ENCODE measurements at places on chromosomes 2 and 18.

DNA sequence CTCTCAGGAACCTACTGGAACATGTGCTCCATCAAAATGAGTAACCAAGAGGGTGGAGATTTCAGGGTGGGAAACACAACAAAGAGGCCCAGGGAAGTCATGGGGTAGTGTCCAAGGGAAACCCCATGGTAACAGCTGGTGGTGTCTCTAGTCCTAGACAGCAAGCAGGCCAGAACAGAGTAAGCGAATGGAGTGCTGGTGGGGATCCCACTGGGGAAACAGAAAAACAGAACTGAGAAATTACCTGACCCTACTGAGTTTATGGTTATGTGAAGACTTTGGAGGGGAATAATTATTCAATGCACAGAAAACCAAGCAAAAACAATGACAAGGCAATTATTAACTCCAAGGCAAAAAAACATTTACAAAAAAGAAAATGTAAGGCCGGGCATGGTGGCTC, 16.9 kb downstream of the ERCC3 start:
- no peak for DNase-seq

DNA sequence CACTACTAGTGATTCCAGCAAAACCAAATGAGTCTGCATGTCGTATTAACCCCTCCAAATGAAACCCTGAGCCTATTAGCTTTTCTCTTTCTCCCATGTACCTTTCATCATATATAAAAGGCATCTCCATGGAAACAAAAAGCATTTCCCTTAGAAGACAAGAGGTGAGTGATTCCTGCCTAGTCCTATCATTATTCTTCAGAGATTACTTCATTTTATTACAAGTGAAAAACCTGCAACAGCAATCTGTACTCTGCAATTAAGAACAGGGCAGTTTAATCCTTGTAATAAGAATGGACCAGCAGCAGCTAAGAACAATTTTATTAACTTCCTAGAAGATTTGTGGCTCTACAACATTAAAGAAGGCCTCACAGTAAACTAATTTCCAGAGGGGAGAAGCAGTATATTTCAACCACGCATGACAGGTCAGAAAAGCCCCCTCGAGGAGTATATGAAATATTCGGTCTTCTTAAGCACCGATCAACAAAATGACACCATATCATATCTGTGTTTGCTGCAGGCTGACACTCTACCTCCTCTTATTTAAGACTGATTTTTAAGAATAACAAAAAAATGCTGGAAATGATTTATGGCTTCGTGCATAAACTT, 132.3 kb upstream of the TFPI start:
- DNase-seq = no peak

GRCh38 chr18:75376004-75376403, 51.5 kb downstream of the SMIM21 start:
- no peak for DNase-seq

DNA sequence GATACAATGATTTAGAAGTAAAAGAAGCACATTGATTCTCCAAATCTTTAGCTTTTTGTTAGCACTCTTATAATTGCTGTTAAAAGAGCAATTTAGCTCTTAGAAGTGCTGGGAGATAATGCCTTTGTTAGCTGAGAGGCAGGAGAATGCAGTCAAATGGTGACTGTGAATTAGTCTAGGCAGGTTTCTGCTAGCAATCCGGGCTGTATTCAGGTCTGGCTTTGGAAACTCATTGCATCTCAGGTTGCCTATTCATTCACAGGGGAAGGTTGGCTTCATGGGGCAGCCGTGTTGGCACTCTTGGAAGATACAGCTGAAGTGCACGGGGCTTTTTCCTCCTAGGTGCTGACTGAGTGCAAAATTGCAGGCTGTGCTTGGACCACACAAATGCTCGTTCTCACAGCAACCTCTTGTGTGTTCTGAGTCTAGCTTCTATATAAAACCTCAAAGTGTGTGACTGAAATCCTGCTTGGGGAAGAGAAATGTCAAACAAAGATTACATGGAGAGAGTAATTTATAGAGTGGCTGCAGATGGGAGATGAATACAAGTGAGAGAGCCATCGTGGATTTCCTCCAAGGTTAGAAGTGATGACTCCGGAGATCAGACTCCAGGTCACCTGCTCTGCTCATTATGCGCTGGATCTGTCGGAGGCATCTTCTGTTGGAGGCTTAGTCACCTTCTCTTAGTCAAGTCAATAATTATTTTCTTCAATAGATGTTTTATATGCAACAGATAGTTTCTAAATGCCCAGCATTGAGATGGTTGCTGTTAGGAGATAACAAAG, 167.8 kb downstream of the PMAIP1 start:
- DNase-seq = no peak

DNA sequence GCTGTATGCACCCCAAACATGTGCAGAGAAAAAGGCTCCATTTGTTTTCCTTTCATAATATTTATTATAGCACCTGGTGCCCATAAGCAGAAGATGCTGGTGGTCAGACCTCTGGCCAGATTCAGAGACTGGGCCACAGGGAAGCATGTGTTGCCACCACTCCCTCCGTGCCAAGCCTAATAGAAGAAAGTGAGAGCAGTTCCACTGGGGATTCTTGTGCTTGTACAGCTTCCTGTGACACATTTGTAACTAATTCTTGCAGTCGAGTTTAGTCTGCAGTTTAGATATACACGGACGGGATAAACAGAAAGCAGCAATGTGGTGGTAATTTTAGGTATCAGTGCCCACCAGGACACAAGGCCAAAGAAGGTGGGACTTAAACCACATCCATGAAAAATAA, 135.4 kb upstream of the PIEZO2 start:
- no peak for DNase-seq

- DNase-seq = no peak
These were observed 7.1 kb upstream of the CERS6 start for GRCh38 chr2:168448980-168449379.

DNA sequence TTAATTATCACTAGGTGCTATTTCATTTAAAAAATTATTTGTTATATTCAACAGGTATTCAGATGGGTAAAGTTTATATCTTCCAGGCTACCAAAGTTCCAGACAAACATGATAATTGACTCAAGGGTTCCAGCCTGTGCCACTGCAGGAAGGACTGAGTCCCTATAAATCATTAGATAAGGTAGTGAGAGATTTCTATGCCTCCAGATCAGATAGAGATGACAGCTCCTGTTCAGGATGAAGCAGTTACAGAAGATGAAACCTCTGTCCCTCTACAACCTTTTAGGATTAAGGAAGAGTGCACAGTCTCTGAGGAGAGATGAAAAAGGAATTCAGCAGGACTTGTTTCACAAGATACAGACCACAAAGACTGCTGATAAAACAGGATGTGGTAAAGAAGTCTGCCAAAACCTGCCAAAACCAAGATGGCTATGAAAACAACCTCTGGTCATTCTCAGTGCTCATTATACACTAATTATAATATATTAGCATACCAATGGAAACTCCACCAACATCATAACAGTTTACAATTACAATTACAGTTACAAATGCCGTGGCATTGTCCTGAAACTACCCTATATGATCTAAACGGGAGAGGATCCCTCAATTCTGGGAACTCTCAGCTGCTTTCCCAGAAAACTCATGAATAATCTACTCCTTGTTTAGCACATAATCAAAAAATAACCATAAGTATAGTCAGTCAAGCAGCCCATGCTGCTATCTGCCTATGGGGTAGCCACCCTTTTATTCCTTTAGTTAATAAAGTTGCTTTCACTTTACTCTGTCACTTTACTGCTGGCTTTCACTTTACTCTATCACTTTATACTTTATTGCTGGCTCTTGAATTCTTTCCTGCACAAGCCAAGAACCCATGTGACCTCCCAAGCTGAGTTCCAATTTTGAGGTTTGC, 288.5 kb downstream of the PDE11A start:
- DNase-seq = no peak

DNA sequence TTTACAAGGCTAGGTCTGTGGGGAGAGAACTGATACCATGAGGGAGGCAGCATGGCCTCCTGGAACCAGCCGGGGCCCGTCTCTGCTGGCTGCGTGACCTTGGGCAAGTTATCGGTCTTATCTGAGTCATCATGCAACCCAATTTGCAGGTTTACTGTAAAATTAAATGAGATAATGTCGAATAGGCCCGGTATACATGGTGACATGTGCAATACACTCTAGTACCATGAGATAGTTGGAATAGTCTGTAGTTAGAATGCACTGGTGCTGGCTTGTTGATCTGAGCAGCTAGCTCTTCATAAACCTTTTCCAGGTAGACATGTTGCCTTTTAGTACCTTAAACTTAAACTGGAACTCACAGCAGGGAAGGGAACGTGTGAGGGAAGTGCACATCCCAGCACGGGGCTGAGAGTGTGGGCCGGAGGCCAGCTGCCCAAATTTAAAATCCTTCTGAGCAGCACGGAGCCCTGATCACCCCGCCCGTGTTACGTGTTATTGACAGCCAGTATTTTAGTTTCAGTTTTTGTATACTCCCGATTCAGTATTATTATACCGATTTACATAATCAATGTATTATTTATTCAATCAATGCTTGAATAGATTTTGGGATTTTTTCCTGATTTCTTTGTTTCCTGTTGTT, 72.4 kb upstream of the HS6ST1 start:
- DNase-seq = no peak

GRCh38 chr2:118764855-118765254, 82.6 kb downstream of the EN1 start:
- DNase-seq = no peak

DNA sequence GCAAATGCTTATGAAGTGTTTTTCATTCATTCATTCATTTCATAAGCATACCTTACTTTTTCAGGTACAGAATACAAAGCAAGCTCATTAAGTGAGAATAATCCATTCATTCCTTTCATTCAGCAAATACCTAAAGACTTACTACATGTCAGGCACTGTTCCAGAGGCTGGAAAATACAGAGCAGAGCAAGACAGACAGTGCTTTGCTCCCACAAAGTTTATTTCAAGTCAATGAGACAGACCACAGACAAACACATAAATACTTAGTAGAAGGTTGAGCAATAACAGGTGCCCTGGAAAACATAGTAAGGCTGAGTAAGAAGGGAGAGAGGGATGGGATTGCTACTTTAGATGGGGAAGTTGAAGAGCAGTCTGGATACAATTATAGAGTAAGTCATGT, 309.8 kb downstream of the C1D start:
- DNase-seq = no peak

DNA sequence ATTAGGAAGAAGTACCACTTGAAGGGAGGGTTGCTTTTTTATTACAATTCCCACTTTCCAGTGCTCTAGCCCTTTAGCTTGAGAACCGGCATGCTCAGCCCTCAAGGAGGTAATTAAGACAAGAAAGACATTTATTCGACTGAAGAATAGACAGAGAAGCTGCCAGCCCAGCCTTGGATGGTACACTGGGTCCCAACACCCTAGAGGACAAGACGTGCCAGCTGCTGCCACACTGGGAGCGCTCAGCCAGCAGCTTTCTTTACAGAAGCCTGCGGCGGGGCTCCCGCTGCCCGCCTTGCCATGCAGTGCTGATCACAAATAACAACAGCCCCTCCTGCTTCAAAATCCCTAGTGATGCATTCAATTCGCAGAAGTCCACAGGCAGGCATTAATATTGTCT, 746.3 kb upstream of the RAB6C start:
- DNase-seq = no peak

GRCh38 chr2:219071131-219071816, 10.6 kb upstream of the IHH start:
- DNase-seq = no peak

- DNase-seq = no peak
These were observed 2.9 kb downstream of the CHRND start for GRCh38 chr2:232528746-232529460.

- no peak for DNase-seq
These were observed 1341.3 kb upstream of the LRRTM1 start for GRCh38 chr2:81645745-81646301.

DNA sequence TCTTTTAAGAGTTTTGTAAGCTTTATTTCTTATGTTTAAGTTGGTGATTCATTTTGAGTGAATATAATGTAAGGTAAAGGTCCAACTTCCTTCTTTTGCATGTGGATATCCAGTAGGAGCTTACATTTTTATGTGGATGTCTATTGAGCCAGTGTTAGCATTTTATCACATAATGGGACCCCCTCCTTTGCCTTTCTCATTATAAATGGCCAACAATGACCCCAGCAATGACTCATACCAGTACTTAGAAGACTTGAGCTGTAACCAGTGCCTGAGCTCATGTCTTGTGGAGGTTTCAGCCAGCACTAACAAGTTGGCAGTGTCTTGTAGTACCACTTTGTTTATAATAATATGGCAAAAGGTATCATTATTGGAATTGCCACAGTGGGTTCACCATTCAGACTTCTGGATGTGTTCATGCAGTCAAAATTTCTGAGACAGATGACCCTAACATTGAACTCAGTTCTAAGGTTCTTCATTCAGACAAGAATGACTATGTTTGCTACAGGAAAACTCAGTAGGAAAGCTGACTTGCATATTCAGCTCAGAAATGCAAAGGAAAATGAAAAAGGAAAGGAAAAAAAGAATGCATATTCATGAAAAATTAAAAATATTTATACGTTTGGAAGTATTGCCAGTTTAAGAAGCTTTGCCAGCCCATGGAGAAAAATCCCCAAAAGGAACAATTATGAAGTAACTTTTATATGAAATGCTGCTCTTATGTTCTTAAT, 41.0 kb downstream of the CDKL4 start:
- no peak for DNase-seq

- DNase-seq = no peak
These were observed 143.2 kb upstream of the ITGA6 start for GRCh38 chr2:172284209-172284608.

GRCh38 chr2:212193056-212193455, 345.5 kb downstream of the ERBB4 start:
- DNase-seq = no peak

GRCh38 chr2:127226132-127226519, 6.0 kb upstream of the CYP27C1 start:
- DNase-seq = no peak

- DNase-seq = no peak
These were observed 103.0 kb downstream of the DNER start for GRCh38 chr2:229611360-229611759.

DNA sequence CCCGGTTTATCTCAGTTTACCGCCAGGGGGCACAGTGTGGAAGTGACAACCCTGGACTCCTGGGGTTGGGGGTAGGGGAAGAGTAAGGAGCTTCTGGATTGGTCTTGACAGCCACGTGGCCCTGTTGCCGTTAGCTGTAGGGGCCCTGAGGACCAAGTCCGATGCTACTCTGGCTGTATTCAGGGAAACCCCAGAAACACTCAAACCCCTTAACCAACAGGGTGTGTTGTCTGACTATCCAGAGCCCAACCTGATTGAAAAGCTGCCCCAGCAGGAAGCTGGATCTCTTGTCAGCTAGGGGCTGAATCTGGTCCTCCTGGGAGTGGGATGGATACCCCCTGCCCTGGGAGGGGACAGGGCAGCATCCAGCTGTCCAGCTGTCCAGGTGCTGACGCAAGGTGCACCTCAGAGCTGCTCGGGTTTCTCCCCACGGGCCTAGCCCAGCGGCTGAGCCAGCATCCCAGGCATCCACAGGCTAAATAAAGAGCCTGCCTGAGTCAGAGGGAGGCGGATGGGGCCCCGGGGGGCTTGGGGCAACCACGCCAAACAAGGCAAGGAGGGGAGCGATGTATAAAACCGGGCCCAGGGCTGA, 3.1 kb upstream of the GMPPA start:
- peak; percentile 17 for DNase-seq

- DNase-seq = no peak
These were observed 6.3 kb downstream of the YES1 start for GRCh38 chr18:805755-806110.

- DNase-seq = no peak
These were observed 2.6 kb downstream of the TRAK2 start for GRCh38 chr2:201448701-201449100.

GRCh38 chr2:223477318-223477717, 124.8 kb downstream of the SCG2 start:
- no peak for DNase-seq

- no peak for DNase-seq
These were observed 31.7 kb downstream of the MTERF4 start for GRCh38 chr2:241070361-241070760.
